A549 treated with GW870086 at 1 μM for 4 hours (cell line): ENCODE measurements at places on chromosomes 3 and 15. TPM values are rescaled to one million over a fixed set of nuclear protein-coding genes. Genes with fewer than 3 reads are reported as not detected.

The GBE1 gene
- 22.2 to 28.5 TPM (median 27.1 TPM) in 5 replicates for total RNA-seq

The FGF12 gene
- total RNA-seq: 0.46 to 0.71 TPM (median 0.65 TPM) in 5 replicates

The FEZF2 gene
- not detected in 5 replicates for total RNA-seq

The COL7A1 gene
- total RNA-seq: 138 to 185 TPM (median 169 TPM) in 5 replicates

The SPSB4 gene
- total RNA-seq: 0.06 to 0.15 TPM (median 0.13 TPM) in 5 replicates

The CCR9 gene
- not detected in 5 replicates for total RNA-seq

The ALS2CL gene
- 5.8 to 9.4 TPM (median 8.6 TPM) in 5 replicates for total RNA-seq

The FSIP1 gene
- total RNA-seq: 0.47 to 1.3 TPM (median 0.65 TPM) in 5 replicates

The CHRM5 gene
- total RNA-seq: 0.06 TPM in 1 of 5 replicates, not detected in the others

The CLDN16 gene
- not detected in 5 replicates for total RNA-seq

The ADCY5 gene
- total RNA-seq: 0.34 to 0.81 TPM (median 0.43 TPM) in 5 replicates

The CRYBG3 gene
- total RNA-seq: 6.0 to 10.1 TPM (median 6.9 TPM) in 5 replicates

The REC114 gene
- not detected in 5 replicates for total RNA-seq

The CDV3 gene
- total RNA-seq: 120 to 134 TPM (median 128 TPM) in 5 replicates

The INSYN1 gene
- 1.3 to 2.7 TPM (median 2.0 TPM) in 5 replicates for total RNA-seq

The PDZRN3 gene
- not detected in 5 replicates for total RNA-seq

The CIDEC gene
- 35.1 to 45.7 TPM (median 37.0 TPM) in 5 replicates for total RNA-seq
